Activated T-cell treated with anti-CD3 and anti-CD28 coated beads, Interleukin-2, amount 50 U/mL, for 1 hour (primary cell): ENCODE measurements at places on chromosomes 3 and 15.

DNA sequence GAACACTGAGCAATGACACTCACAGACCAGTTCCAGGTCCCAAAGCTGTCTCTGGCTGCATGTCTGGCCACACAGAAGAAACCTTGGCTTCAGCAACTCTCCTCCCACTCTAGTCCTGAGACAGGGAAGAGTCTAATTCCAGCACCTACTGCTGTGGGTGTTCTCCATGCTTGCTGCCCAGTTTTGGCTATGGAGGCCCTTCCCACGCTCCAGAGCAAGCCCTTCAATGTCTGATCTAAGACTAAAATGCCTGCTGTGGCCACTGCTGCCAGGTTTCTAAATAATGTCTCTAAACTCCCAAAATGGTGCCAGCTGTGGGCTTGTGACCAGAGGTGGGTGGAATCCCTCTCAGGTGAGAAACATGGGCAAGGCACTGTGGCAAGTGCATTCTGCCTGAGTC lies 531.3 kb downstream of the GRM7 start:
- DNase-seq, result no peak

- DNase-seq, result no peak
Observed at GRCh38 chr15:65789105-65789504, 3.0 kb downstream of the DENND4A start.

DNA sequence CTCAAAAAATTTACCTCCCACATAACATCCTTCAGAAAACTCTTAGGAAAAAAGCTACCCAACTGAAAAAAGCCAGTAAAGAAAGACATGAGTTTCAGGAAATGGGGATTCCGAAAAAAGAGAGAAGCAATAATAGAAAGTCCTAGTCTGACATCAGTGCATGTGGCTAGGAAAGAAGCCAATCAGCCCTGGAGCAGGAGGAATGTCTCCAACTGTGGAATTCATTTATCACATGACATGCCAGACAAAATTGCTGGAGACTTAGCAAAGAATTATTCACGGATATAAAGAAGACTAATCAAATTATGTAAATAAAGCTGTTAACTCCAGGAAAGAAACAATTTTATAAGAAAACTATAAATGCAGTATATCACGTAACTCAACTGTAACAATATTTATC lies 258.9 kb upstream of the RARB start:
- DNase-seq, result no peak

- no peak for DNase-seq
Observed at GRCh38 chr3:63875510-63875909, 11.8 kb downstream of the ATXN7 start.

GRCh38 chr15:81195339-81195864 lies 1.3 kb upstream of the IL16 start:
- no peak for DNase-seq

GRCh38 chr15:44727485-44728231 lies 8.7 kb upstream of the TRIM69 start:
- DNase-seq, result no peak

DNA sequence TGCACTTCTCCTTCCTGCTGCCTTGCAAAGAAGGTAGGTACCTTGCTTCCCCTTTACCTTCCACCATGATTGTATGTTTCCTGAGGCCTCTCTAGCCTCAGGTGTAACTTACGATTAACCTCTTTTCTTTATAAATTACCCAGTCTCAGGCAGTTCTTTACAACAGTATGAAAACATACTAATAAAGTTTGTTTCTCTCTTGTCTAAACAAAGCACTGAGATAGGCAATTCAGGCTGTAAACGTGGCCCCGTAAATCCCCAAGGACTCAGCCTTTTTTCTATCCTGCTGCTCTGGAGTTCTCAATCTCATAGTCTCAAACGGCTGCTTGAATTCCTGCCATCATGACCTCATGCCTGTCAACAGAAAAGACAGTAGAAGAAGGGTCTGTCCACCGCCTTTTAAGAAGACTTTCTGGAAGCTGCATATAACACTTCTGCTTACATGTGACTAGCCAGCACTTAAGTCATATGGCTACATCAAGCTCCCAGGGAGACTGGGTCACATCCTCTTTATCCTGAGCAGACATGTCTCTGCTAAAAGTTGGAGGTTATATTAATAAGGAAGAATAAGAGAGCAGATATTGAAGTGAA lies 257.8 kb downstream of the EBLN2 start:
- no peak for DNase-seq

GRCh38 chr15:91826443-91826842 lies 27.1 kb upstream of the SLCO3A1 start:
- no peak for DNase-seq

DNA sequence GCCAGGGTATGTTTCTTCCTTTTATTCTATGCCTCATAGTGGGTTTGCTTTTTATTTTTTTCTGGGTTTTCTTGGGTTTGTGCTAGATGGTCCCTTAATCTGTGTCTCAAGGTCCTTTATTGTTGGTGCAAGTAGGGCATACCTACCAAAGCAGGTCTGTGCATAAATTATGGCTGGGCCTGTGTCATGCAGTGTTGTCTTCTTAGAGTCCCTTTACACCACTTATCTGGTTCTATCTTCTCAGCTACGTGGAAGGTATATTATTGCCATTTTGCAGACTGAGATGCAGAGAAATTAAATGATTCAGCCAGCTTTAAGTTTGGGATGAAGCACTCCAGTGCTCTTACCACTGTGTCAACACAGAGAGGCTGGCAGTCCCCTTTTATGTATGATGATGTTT lies 293.5 kb upstream of the SOX2 start:
- DNase-seq, result no peak

DNA sequence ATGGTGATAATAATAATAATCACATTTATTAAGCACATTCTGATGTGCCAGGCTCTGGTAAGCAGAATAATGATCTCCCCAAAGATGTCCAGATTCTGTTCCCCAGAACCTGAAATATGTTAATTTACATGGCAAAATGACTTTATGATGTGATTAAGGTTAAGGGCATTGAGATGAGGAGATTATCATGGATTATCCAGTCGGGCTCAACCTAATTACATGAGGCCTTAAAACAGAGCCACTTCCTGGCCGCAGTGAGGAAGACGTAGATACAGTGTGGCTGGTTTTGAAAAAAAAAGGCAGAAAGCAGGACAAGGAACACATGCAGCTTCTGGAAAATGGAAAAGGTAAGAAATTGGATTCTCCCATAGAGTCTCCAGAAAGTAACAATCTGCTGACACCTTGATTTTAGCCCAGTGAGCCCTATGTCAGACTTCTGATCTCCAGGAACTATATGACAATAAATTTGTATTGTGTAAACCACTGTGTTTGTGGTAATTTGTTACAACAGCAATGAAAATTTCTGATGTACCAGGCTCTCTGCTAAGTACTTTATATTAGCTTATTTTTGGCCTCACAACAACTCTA lies 126.7 kb downstream of the ALCAM start:
- no peak for DNase-seq

GRCh38 chr3:197542741-197543454 lies 12.9 kb downstream of the BDH1 start:
- no peak for DNase-seq

GRCh38 chr15:82849556-82850512 lies 40.4 kb downstream of the WHAMM start:
- no peak for DNase-seq
